ENCODE measurements at places on chromosomes 7 and 10. TPM values are rescaled to one million over a fixed set of nuclear protein-coding genes. Genes with fewer than 3 reads are reported as not detected.
A peak's percentile ranks its signal among the peaks of the same experiment; 100 is the strongest.

TUBB8 gene
- total RNA-seq: not detected

MRC1 gene
- total RNA-seq: 0.05 TPM

DNA sequence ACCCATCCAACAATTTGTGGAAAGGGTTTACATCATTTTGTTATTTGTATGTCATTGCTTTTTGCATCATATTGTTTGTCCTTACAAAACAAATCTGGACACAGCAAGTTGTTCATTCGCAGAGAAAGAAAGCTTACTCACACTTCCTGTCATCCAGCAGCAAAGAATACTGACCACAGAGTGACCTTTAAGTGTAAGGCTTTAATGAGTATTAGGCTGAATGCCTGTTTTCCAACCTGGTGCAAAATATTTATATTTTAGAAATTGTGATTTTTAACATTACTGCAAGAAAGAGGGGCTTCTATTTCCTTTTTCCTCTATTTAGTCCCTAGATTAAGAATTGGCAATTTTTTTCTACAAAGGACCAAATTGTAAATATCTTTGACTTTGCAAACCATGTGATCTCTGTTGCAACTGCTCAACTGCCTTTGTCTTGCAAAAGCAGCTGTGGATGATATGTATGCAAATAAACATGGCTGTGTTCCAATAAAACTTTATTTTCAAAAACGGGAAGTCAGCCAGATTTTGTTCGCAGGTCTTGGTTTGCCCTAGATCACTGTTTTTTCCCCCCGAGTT lies 27.8 kb upstream of the ITGB1 start:
- no peak overlapping the region for H3K4me3 ChIP-seq
- no peaks in the 10 kb centered on the region for H3K27me3 ChIP-seq
- peaks cover 43% of the 10 kb centered on the region for H3K4me1 ChIP-seq
- no peaks in the 10 kb centered on the region for H3K36me3 ChIP-seq
- DNase-seq: peak; percentile 91
- peak overlapping the region; percentile 81 for H3K27ac ChIP-seq

EPDR1 gene
- total RNA-seq: 23.6 TPM

DNA sequence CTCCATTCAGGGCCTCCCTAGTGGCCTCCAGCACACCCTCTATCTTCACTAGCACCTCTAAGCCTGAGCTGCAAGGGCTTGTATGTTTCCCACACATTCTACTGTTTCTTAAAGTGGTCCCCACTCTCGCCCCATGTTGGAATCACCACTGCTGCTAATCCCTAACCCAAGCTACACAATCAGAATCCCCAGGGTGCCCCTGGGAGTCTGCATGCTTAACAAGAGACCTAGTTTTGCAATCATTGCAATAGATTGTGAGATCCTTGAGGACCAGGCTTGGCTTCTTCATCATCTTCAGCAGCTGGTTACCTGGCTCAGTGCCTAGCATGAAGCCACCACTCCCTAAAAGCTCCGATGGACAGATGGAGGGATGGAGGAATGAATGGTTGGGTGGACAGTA lies 113.9 kb downstream of the MYOF start:
- H3K4me1 ChIP-seq: no peaks in the 10 kb centered on the region
- DNase-seq: no peak
- peaks cover 95% of the 10 kb centered on the region for H3K36me3 ChIP-seq
- no peak overlapping the region for H3K27ac ChIP-seq
- no peaks in the 10 kb centered on the region for H3K27me3 ChIP-seq

- H3K36me3 ChIP-seq: no peaks in the 10 kb centered on the region
- peak; percentile 9 for DNase-seq
- peaks cover 15% of the 10 kb centered on the region for H3K27me3 ChIP-seq
- no peak overlapping the region for H3K27ac ChIP-seq
- no peaks in the 10 kb centered on the region for H3K4me1 ChIP-seq
Observed at GRCh38 chr10:101489355-101489754, 98.7 kb downstream of the POLL start.

GRCh38 chr10:118871244-118871865 lies 116.6 kb upstream of the CACUL1 start:
- no peaks in the 10 kb centered on the region for H3K27me3 ChIP-seq
- H3K4me1 ChIP-seq: peaks cover 16% of the 10 kb centered on the region
- H3K36me3 ChIP-seq: no peaks in the 10 kb centered on the region

- no peaks in the 10 kb centered on the region for H3K36me3 ChIP-seq
- no peak for DNase-seq
- peaks cover 4% of the 10 kb centered on the region for H3K4me1 ChIP-seq
Observed at GRCh38 chr7:26690135-26690805, 174.1 kb downstream of the SKAP2 start.

NEUROD6 gene
- not detected for total RNA-seq
